ENCODE measurements at places on chromosomes 11 and 22. TPM values are rescaled to one million over a fixed set of nuclear protein-coding genes. Genes with fewer than 3 reads are reported as not detected.

AIFM3 gene
- 0.74 TPM for total RNA-seq

MMP13 gene
- not detected for total RNA-seq

MOGAT2 gene
- total RNA-seq = not detected

NOX4 gene
- 3.0 TPM for total RNA-seq

CASP4 gene
- 120 TPM for total RNA-seq

CASP1 gene
- 19.3 TPM for total RNA-seq

SCARF2 gene
- total RNA-seq = 31.7 TPM

LRRC74B gene
- not detected for total RNA-seq

KREMEN1 gene
- total RNA-seq = 5.4 TPM

SLC3A2 gene
- 168 TPM for total RNA-seq

FOLR1 gene
- not detected for total RNA-seq

SYNGR1 gene
- total RNA-seq = 5.6 TPM
